Left renal pelvis (tissue), 4 donors: ENCODE measurements at places on chromosomes 16 and 17.

DNA sequence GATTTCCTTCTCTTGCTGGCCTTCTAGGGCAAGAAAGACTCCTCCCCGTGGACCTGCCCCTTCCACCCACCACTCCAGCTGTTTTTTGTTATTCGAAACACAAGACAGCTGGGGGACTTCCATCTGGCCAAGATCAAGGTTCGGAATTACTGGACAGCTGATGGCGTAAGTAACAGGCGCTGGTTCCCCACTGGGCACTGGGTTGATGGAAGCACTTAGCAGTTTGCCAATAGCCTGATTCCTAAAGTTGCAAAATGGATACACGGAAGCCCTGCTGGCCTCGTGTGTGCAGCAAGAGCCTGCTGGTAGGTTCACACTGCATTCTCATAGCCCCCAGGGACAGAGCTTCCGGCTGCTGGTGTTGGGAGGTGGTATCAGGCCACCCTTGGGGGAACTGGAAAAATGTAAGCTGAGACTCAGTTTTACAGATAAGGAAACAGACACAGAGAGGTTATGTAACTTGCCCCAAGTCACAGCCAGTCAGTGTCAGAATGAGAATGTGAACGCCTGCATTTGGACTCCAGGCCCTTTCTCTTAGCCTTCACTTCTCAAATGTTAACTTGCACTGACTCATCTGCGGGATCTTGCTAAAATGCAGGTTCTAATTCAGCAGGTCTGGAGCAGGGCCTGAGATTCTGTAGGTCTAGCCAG lies 171.7 kb downstream of the KATNIP start:
- no peak for DNase-seq

- DNase-seq, result no peak
Observed at GRCh38 chr17:77489893-77490255, 349.1 kb downstream of the SEC14L1 start.

- DNase-seq, result no peak
Observed at GRCh38 chr16:389352-389751, 7.6 kb upstream of the PGAP6 start.

- no peak for DNase-seq
Observed at GRCh38 chr16:48535831-48536613, 74.0 kb downstream of the N4BP1 start.

GRCh38 chr17:49915670-49916069 lies 53.3 kb upstream of the DLX4 start:
- peak; percentile 22 for DNase-seq

DNA sequence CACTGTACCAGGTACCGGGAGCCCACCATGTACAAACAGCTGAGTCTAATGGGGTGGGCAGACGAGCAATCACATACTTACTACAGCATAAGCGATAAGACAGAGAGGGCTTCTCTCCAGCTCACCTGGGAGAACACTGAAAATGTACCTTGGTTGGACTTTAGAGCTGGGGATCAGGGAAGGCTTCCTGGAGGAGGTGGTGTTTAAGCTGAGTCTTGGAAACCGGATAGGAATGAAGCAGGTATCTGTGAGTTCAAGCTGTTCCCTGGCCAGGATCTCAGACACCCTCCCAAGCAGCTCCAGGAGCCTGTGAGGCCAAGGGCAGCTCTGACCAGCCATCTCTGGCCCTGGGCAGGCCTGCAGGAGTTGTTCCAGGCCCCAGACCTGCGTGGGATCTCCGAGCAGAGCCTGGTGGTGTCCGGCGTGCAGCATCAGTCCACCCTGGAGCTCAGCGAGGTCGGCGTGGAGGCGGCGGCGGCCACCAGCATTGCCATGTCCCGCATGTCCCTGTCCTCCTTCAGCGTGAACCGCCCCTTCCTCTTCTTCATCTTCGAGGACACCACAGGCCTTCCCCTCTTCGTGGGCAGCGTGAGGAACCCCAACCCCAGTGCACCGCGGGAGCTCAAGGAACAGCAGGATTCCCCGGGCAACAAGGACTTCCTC lies 8.0 kb upstream of the SERPINF1 start:
- DNase-seq, result no peak

DNA sequence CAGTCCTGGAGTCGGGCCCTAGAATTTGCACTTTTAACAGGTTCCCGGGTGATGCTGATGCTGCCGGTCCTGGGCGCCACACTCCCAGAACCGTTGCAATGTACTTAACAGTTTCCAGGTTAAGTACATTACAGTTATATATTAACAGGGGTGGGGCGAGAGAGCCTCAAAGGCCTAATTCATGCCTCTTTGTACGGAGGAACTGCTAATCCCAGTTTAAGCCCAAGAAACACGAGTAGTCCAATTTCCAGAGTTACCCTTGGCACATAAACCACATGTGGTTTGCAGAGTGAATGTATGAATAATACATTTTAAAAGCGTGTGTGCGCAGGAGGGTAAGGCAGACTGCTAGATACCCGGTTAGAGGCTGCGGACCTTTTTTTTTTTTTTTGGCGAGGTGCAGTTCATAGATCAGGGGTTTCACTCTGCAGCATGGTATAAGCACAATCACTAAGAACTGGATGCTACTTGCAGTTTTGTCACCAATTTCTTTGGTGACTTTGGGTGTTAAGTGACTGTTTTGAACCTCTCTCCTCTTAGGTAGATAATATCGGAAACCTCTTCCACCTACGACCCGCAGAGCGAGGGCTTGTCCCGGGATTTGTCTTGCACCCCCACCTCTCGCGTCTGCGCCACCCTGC lies 713 bp downstream of the COX11 start:
- DNase-seq, result peak; percentile 16

DNA sequence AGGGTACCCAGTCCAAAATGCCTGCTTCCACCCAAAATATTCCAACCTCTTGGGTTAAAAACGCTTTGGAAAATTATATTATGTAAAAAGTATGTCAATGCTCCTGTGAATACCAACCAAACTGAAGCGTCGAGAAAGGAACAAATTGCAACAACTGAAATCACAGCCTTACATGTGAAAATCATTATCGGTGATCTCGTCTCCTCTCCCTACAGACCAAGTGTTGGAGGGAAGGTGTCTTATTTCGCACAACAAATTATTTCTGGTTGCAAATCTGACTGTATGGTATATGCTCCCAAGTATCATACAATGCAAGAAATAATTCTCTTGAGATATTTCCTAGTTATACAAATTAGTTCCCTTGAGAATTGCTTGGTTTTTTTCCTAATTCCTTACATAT lies 89.3 kb upstream of the CDYL2 start:
- DNase-seq, result no peak

GRCh38 chr17:16465861-16466338 lies 26.1 kb downstream of the LRRC75A start:
- no peak for DNase-seq

DNA sequence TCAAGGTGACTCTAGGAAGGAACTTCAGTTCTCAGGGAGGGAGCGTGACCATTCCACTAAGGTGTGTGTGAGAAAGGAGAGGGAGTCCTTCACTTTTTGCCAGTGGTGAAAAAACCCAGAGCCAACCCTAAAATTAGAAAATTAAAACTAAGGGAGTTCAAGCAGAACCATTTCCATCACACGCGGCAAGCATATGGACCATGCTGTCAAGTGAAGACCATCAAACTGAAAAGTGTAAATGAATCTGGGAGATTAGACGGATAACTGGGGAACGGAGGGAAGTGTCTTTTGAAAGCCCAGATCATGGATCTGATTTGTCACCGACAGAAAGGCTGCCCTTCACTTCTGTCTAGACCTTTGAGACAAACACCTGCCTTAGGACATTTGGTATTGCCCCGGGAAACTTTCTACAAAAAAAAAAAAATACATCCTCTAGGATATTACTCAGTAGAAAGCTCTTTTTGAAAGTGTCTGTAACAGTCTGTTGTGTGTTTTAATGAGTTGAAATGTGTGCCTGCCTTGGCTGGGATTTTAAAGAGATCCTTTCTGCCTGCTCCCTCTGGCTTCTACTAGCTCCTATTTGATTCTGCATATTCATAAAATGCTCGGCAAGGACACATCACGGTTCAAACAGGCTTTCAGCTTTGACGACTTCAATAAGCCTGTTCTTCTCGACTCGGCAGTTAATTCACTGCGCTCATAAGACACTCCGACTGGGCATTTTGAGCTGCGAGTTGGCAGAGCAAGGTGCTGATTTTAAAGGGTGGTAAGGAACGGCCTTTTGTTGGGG lies 81.4 kb upstream of the ERCC4 start:
- no peak for DNase-seq

DNA sequence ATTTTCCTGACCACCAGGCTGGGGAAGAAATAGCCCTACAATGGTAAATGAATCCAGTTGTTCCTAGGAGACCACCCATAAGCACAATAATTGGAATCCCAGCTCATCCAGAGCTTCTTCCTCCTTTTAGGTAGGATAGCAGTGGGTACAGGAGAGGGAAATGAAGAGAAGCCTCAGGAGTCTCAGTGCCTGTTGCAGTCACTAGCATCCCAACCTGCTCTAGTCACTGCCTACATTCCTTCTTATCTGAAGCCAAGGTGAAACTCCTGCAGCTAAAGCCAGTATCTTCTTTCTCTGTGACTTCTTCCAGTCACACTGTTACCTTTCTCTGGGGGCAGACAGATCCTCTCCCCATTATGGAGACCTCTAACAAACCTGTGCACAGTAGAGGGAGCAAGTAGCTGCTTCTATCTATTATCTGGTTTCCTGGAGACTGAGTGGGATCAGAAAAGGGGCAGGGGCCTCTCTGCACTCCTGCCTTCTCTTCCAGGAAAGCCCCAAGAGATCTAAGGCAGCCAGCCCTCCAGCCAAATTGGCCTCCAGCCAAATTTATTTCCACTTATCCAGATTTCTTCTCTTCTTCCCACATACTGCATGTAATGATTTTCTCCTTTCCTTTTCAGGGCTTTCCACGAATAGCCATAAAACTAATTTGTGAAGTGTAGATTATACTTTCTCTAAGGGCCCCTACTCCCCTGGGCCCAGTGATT lies 85.5 kb downstream of the SSH2 start:
- DNase-seq, result no peak

DNA sequence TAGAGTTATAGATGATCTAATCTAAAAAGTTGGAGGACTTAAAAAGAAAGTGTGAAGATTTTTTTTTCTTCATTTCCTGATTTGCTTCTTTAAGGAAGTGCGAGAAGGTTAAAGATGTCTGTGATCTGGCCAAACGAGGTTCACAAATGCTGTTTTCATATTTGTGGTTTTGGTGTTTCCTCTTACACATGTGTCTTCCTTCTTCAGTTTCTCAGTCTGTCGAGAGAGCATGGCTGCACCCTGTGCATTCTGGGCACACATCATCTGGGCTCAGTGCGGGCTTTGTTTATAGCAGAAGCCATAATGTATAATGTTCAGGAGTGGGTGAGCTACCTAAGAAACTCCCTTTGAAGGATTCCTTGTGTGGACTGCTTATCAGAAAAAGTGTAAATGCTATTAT lies 260.4 kb upstream of the TBX2 start:
- DNase-seq, result no peak

DNA sequence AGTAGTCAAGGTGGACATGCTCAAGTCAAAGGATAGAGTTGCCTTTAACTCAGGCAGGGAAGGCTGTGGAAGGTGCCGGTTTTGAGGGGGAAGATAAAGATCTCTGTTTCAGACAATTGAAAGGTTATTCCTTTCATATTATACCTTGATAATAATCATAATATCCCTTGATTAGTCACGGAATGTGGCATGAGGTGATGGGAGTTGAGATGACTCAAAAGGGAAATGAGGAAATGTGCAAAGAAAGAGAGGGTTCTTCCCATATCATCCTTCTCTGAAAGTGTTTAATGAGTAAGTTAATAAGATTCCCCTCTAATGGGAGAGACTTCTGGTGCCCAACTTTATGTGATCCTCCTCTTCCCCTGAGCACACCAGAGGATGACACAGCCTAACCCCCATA lies 43.1 kb upstream of the HS3ST2 start:
- no peak for DNase-seq

DNA sequence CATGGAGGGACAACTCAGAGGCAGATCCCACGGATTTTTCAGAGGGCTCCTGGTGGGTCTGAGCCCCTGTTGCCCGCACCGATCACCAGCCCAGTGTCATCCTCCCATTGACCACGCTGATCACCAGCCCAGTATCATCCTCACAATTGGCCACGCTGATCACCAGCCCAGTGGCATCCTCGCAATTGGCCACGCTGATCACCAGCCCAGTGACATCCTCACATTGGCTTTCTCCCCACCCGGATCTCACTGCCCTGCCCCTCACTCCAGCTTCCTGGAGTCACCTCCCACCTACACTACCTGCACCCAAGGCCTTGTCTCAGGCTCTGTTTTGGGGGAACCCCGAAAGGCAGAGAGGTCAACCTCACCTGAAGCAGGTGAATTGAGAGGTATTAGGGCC lies 358.2 kb upstream of the TNRC6C start:
- DNase-seq, result no peak

DNA sequence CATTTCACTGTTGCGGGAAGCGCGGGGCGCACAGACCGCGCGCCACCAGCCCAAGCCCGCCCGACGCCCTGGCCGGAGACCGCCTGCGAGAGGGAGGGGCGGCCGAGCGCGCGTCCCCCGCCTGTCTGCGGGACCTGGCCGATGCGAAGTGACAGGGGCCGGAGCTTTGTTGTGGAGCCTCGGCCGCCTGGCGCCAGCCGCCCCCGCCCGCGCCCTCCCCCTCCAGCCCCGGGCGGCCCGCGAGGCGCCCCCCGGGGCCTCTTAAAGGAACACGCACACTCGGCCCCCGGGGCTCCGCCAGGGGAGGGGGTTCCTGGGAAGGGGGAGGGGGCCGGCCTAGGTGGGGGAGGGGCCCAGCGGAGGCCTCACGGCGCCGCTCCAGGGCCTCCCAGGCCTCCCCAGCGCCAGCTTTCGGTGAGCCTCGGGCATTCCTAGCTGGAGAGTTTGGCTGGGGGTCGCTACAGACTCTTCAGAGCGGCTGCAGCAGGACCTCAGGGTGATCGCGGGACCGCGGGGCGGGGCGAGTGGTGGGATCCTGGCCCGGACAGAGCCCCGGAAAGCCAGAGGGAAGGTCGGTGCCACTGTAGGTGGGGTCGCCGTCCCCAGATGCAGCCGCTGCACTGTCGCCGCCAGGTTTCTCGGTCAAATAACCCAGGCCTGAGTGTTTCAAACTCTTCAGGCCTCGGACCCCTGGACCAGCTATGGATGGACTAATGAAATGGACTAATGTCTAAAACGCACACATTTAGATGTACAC lies 2.4 kb upstream of the TBX2 start:
- no peak for DNase-seq

DNA sequence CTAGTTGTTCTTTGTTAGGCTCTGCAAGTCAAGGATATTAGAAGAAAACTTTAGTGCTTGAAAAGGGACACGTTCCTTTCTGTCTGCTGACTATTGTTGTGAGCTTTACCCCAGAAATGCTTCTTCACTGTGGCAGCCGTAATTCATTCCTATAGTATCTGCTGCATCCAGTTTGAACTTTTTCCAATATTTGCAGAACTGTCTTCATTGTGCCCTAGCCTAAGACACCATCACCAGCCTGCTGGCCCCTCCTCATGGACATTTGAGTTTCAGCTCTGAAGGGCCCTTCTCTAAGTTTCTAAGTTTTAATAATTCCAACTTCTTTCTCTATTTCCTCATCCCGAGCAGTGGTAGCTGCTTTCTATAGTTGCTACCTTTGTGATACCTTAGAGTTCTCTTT lies 91.7 kb downstream of the SLC39A11 start:
- DNase-seq, result no peak

GRCh38 chr17:51487947-51488346 lies 227.6 kb downstream of the UTP18 start:
- no peak for DNase-seq
